Fibroblast of upper back skin (primary cell): ENCODE measurements at places on chromosomes 13 and 19.

DNA sequence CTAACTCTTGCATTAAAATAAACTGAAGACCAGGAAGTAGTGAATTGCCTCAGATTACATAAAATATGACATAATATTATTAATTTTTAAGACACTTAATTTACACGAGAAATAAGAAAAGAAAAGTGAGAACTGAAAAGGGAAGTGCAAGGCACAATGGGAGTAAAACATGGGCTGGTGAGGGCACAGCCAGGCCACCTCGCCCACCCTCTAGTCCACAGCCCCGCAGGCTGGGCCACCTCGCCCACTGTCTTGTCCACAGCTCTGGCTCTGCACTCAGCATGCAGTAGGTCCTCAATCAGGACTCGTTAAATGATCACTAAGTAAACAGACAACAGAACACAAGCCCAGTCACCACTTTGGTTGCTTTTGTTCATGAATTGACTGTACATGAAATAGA lies 67.8 kb upstream of the ARHGEF7 start:
- no peak for DNase-seq

GRCh38 chr19:917323-918151 lies at the start of gene KISS1R:
Gene KISS1R, plus strand, starts transcription at chr19:917333. Its CDS starts 170 bp downstream, at chr19:917503.
- no peak for DNase-seq

GRCh38 chr19:37905946-37906868 lies at the start of gene WDR87:
Gene WDR87, minus strand, starts transcription at chr19:37906594. Its CDS starts 8,355 bp downstream, at chr19:37898239.
- DNase-seq: peak; percentile 22

GRCh38 chr13:108249150-108249549 lies 20.4 kb upstream of the TNFSF13B start:
- DNase-seq: no peak
